ENCODE measurements at places on chromosomes 3 and 15. TPM values are rescaled to one million over a fixed set of nuclear protein-coding genes. Genes with fewer than 3 reads are reported as not detected.

GOLGA8F gene
- not detected for total RNA-seq

LRRC28 gene
- total RNA-seq = 17.5 TPM

ZNF80 gene
- not detected for total RNA-seq

MYO1E gene
- 196 TPM for total RNA-seq

TMF1 gene
- 50.4 TPM for total RNA-seq

Measured in regular cardiac myocyte (primary cell).